ENCODE measurements at places on chromosomes 13 and 19. TPM values are rescaled to one million over a fixed set of nuclear protein-coding genes. Genes with fewer than 3 reads are reported as not detected.
A peak's percentile ranks its signal among the peaks of the same experiment; 100 is the strongest.

Gene DLEU7
- polyA plus RNA-seq: 4.0 TPM

Gene MED26
- polyA plus RNA-seq: 6.2 TPM

Gene ZNF829
- polyA plus RNA-seq: 0.97 TPM

Gene ABHD13
- 3.5 TPM for polyA plus RNA-seq

Gene PRKCG
- 6.1 TPM for polyA plus RNA-seq

Gene TPTE2
- polyA plus RNA-seq: not detected

Gene PSG2
- not detected for polyA plus RNA-seq

Gene ZNF177
- polyA plus RNA-seq: 2.1 TPM

Gene HAUS5
- polyA plus RNA-seq: 13.8 TPM

Gene IFNL4
- polyA plus RNA-seq: not detected

GRCh38 chr19:46299695-46300094 is 2.9 kb downstream of the HIF3A start:
- DNase-seq: no peak

- DNase-seq: no peak
Observed at GRCh38 chr13:49292742-49293486, 45.2 kb downstream of the CDADC1 start.

DNA sequence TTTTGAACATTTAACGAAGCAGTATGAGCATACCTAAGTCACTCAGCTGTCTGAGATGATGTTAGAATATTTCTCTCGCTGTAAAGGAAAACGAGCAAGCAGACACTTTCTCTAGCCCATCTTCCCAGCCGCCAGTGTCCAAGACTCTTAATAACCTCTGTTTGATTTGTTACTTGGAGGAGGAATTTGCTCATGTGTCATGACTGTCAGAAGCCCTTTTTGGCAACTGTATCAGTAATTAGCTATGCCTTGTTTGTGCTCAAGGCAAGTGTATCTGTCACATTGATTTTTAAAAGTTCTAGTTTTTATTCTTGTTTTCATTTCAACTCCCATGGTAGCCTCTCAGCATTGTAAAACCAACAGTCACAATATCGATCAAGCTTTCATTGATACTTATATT is 828.4 kb upstream of the SLC10A2 start:
- no peak for DNase-seq

DNA sequence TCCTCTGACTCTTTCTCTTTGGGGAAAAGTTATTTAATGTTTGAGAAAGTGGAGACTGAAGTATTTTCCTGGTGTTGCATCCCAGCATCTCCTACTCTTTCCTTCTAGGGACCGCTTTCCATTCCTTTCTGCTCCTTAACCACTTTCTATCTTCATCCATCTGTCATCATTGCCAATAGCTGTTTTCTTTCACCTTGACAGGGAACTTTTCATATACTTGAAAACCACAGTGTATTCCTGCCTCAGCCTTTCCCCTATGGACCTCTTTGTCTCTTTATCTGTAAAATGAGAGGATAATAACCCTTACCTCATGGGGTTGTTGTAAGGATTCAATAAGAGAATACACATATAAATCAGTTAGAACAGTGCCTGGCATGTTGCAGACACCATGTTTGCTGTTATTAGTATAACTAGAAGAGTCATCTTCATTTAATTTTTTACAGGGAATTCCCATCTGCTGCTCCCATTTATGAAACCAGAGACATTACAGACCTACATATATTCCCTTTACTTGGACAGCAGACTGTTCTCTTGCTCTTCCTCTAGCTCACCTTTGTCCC is 31.8 kb downstream of the LCP1 start:
- DNase-seq: no peak

- DNase-seq: no peak
Observed at GRCh38 chr13:37651891-37652290, 53.3 kb upstream of the POSTN start.

DNA sequence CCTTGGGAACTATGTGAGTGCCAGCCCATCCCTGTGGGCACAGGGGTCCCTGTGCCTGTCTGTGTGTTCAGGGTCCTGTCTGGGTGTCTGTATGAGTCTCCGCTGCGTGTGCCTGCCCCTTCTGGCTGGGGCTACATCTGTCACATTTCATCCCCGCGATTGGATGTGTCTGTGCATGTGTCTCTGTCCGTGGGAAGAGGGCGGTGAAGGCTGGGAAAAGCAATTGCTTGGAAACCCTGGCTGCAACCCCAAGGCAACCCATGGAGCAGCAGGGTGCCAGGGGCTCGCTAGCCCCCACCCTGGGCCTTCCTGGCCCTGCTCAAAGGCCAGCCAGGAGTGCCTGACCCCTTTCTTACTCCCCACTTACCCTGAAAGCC is 1.4 kb downstream of the MAG start:
- DNase-seq: no peak

- DNase-seq: no peak
Observed at GRCh38 chr13:110359840-110360301, 52.8 kb downstream of the COL4A2 start.

DNA sequence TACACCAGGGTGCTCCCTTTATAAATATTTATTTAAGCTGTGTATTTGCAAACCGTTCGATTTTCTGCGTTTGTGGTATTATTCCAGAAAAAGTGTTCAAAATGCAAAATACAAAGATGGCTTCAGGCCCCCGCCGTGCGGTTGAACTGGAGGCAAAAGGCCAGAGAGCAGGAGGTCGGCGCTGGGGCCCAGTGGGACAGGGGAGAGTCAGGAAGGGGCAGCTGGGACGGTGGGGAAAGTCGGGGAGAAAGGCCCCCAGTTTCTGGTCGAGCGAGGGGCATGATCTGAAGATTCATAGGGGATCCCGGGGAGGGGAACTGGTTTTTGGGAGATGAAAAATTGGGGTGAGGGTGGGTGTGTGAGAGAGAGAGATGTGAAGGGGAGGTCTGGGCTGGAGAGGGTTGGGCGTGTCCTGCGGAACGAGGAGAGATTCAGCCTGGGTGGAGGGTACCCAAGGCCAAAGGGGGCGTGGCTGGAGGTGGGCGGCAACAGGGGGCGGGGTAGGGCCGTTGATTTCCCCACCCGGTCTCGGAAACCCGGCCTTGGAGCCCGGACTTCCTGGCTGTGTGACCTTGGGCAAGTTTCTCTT is 678 bp downstream of the ISOC2 start:
- peak; percentile 92 for DNase-seq

DNA sequence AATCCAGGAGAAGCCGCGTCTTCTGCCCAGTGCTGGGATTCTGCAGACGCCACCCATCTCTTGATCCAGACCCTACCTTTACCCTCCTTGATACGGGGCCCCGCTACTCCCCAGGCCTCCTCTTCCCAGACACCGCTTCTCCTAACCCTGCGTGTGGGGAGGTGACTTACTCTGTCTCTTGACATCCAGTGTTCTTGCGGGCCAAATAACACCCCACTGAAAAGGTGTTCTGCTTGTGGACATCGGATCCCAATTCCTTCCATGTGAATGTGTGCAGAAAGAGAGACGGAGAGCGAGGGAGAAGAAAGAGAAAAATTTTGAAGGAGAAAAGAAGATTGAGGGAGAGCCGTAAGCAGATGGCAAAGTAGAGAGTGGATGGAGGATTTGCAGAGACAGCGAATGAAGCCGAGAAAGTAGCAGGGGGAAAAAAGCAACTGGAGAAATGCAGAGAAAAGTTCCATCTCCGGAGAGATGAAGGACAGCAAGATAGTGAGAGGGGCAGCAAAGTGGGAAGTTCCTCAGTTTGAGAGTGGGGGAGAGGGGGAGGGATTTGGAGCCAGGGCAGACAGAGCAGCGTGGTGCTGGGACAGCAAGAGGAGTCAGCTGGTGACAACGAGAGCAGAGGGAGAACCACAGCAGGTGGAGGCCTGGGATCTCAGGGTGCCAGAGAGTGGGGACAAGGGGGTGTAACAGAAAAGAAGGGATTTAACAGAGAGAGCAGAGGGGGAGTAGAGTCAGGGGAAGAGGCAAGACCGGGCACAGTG is 814 bp downstream of the ZNF480 start:
- DNase-seq: no peak

- no peak for DNase-seq
Observed at GRCh38 chr19:10760273-10760944, 42.5 kb downstream of the DNM2 start.

GRCh38 chr13:71801781-71802180 is 65.2 kb downstream of the DACH1 start:
- no peak for DNase-seq

DNA sequence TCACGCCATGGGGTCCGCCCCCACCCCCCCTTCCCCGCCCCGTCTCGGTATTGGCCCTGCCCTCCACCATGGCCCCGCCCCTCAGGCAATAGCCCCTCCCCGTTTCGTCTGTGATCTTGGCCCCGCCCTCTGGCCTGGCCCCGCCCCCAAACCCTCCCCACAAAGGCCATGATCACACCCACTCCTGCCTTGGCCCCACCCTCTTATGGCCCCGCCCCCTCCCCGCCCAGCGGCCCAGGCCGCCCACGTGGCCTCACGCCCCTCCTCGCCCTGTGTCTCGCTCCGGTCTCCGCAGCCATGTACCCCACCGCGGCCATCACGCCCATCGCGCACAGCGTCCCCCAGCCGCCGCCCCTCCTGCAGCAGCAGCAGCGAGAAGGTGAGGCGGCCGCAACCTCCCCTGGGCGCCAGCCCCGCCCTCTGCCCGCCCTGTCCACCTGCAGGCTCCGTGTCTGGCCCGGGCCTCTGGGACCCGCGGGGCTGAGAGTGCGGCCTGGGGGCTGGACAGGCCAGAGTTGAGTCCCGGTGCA is 61.3 kb downstream of the CELF5 start:
- no peak for DNase-seq

GRCh38 chr19:51122112-51122981 is 2.4 kb upstream of the SIGLEC9 start:
- no peak for DNase-seq

Data from H1 (cell line).